ENCODE measurements at places on chromosomes 3 and 15. TPM values are rescaled to one million over a fixed set of nuclear protein-coding genes. Genes with fewer than 3 reads are reported as not detected.

Gene TERC
- total RNA-seq = 4.6 TPM

Gene CISH
- total RNA-seq = 308 TPM

Gene SNAPC5
- 24.5 TPM for total RNA-seq

Gene ITIH3
- not detected for total RNA-seq

Gene ANKDD1A
- 1.1 TPM for total RNA-seq

Gene DNAH12
- total RNA-seq = 0.06 TPM

Gene GOLGA8S
- 0.31 TPM for total RNA-seq

Gene BCHE
- not detected for total RNA-seq

Gene SYNPR
- not detected for total RNA-seq

Gene LRRC49
- total RNA-seq = not detected

GRCh38 chr3:66401157-66401550, 99.7 kb downstream of the LRIG1 start:
- no peak overlapping the region for H3K27ac ChIP-seq
- no peaks in the 10 kb centered on the region for H3K27me3 ChIP-seq

DNA sequence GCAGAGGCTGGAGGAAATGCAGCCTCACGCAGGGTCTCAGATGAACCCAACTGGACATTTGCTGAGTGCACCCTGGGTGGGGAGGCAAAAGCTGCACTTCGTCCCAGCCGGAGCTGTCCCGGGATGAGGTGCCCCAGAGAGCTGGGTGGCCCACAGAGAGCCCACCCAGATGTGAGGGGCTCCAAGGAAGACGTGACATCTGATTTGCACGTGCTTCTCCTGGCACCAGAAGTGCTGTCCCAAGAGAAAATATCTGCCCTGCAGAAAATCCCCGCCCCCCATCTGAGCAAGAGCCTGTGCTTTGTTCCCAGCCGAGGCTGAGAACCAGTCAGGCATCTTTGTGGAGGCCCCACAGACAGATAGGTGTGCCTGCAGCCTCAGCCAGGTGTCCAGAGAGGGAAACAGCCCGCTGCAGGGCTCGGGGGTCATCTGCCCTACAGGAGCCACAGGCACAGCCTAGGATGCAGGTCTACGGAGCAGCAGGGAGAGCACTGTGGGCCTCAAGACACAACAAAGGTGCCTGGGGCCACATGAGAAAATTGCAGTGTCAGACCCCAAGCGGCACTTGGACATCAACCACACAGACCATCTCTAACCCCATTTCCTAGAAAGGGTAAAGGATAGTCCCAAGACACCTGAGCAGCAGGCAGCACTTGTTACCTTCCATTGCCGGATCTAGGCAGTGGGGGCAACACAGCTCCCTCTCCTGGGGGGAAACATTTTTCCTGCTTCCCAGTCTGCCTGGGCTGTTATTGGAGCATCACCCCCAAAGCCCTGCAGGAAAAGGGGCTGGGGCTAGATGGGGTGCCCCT, 5.8 kb downstream of the TMIE start:
- H3K4me3 ChIP-seq = no peak overlapping the region
- H3K4me1 ChIP-seq = peaks cover 2% of the 10 kb centered on the region
- no peaks in the 10 kb centered on the region for H3K36me3 ChIP-seq
- no peak for DNase-seq

GRCh38 chr3:50418850-50419249, 59.5 kb upstream of the TMEM115 start:
- H3K4me1 ChIP-seq = no peaks in the 10 kb centered on the region
- no peaks in the 10 kb centered on the region for H3K27me3 ChIP-seq

DNA sequence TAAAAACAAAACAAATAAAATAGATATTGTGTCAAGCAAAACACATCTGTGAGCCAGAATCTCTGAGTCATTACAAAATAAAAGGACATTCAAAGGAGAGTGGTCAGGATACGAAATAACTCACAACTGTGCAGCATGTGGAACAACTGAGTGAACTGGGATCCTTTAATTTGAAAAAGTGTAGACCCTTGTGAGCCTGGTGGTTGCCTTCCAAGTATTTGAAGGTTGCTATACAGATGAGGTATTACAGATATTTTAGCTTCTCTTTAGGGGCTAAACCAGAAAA, 26.7 kb downstream of the KCNMB2 start:
- no peak overlapping the region for H3K27ac ChIP-seq
- no peak for DNase-seq
- no peaks in the 10 kb centered on the region for H3K36me3 ChIP-seq
- H3K4me3 ChIP-seq = no peak overlapping the region

DNA sequence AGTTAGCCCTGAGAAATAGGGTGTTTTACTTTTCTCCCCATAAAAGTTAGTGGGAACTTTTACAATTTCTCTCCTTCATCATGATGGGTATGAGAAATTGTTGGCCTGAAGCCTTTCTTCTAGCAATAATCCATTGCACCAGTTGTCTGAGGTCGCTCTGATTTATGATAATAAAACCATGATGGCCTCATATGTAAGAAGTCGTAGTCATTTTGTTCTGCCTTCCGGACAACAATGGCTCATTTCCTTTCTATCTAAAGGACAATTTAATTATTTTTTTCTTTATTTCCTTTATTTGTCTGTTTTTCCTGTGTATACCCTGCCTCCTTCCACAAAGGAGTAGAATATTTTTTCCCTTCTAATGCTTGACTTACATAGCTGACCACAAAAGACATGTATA, 31.6 kb upstream of the GNB4 start:
- no peaks in the 10 kb centered on the region for H3K4me1 ChIP-seq
- no peaks in the 10 kb centered on the region for H3K36me3 ChIP-seq
- H3K27ac ChIP-seq = no peak overlapping the region
- no peaks in the 10 kb centered on the region for H3K27me3 ChIP-seq

DNA sequence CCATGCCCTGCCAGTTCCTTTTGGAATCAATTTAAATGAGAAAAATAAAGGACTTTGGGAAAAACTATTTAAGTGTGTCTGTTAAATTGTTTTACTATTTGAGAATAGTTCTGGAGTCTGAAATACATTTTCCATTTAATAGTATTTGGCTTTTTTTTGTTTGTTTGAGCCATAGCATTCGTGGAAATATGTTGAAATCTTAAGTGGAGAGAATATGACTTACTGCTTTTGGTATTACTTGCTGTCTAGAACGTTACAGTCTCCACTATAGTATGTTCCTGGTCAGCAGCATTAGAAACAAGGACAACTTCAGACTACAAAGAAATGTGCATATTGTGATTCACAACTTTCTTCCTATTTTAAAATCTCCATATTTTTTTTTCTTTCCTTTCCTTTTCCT, 179.4 kb downstream of the GHSR start:
- no peak overlapping the region for H3K27ac ChIP-seq
- H3K27me3 ChIP-seq = no peaks in the 10 kb centered on the region
- peaks cover 4% of the 10 kb centered on the region for H3K36me3 ChIP-seq
- no peak for DNase-seq
- no peaks in the 10 kb centered on the region for H3K4me1 ChIP-seq

DNA sequence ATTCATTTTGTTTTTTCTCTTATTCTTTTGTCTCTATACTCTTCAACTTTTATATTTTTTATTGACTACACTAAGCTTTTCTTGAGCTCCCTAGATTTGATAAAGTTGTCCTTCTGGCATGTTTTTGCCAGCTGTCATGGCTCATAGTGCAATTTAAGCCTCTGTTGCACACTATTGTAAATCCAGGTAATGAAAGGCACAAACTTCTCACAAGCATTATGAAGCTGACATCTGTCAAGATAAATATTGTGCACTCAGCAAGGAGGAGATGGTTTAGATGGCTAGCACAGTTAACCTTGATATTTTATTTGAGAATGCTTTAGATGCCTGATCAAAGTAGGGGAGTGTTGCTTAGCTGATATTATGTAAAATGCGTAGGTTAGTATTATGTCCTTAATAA, 1280.9 kb downstream of the NSUN3 start:
- no peaks in the 10 kb centered on the region for H3K36me3 ChIP-seq
- H3K27ac ChIP-seq = no peak overlapping the region
- no peaks in the 10 kb centered on the region for H3K27me3 ChIP-seq
- no peaks in the 10 kb centered on the region for H3K4me1 ChIP-seq
- no peak for DNase-seq

GRCh38 chr15:47607695-47608094, 109.6 kb upstream of the SEMA6D start:
- no peaks in the 10 kb centered on the region for H3K36me3 ChIP-seq
- no peak overlapping the region for H3K27ac ChIP-seq

GRCh38 chr3:169746924-169747323, 17.9 kb downstream of the TERC start:
- peaks cover 7% of the 10 kb centered on the region for H3K4me1 ChIP-seq
- H3K27me3 ChIP-seq = peaks cover 29% of the 10 kb centered on the region
- no peak overlapping the region for H3K27ac ChIP-seq
- DNase-seq = no peak

DNA sequence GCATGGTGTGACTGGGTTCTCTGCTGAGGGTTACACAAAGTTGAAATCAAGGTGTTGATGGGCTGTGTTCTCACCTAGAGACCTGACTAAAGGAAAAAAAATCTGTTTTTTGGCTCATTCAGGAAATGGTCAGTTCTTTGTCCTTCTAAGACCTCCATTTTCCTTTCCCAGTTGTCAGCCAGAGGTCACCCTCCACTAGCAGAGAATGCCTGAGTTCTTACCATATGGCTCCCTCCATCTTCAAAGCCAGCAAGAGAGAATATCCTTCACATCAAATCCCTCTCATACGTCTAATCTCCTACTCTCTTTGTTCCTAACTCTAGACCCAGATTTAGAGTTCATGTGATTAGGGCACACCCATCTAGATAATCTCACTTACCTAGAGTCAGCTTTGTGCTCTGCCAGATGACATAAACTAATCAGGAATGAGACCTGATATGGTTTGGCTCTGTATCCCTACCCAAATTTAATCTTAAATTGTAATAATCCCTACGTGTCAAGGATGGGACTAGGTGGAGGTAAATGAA, 19.4 kb downstream of the ANKRD28 start:
- no peak for DNase-seq
- no peak overlapping the region for H3K27ac ChIP-seq
- peaks cover 4% of the 10 kb centered on the region for H3K4me1 ChIP-seq
- H3K4me3 ChIP-seq = no peak overlapping the region
- peaks cover 18% of the 10 kb centered on the region for H3K36me3 ChIP-seq

DNA sequence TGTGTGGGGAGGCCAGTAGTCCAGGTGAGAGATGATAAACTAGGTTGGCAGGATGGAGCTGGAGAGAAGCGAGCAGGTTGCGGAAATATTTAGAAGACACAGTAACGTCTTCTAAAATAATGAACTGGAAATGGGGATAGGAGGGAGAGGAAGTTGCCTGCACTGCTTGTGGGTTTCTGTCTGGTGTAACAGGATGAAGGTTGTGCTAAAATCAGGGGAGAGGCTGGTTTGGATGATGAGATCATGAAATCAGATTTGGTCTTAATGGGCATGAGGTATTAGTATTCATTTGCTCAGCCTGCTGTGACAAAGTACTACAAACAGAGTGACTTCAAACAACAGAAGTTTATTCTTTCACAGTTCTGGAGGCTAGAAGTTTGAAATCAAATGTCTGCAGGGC, 32.1 kb upstream of the TNFAIP8L3 start:
- H3K36me3 ChIP-seq = no peaks in the 10 kb centered on the region
- H3K27me3 ChIP-seq = peaks cover 26% of the 10 kb centered on the region
- H3K4me3 ChIP-seq = no peak overlapping the region

GRCh38 chr3:179418610-179419009, 32.7 kb downstream of the GNB4 start:
- DNase-seq = no peak
- no peak overlapping the region for H3K4me3 ChIP-seq
- no peak overlapping the region for H3K27ac ChIP-seq
- no peaks in the 10 kb centered on the region for H3K27me3 ChIP-seq

DNA sequence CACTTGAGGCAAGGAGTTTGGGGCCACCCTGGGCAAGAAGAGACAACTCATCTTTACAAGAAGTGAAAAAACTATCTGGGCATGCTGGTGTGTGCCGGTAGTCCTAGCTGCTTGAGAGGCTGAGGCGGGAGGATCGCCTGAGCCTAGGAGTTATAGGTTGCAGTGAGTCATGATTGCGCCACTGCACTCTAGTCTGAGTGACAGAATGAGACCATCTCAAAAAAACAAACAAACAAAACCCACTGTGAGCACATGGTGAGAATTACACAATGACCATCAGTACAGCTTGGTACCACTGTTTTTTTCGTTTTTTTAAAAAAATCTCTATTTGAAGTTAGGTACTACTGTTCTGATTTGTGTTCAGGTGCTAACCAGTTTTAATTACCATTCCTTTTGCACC, 13.6 kb downstream of the VPS39 start:
- H3K4me3 ChIP-seq = no peak overlapping the region
- no peak overlapping the region for H3K27ac ChIP-seq
- DNase-seq = no peak
- H3K27me3 ChIP-seq = no peaks in the 10 kb centered on the region

DNA sequence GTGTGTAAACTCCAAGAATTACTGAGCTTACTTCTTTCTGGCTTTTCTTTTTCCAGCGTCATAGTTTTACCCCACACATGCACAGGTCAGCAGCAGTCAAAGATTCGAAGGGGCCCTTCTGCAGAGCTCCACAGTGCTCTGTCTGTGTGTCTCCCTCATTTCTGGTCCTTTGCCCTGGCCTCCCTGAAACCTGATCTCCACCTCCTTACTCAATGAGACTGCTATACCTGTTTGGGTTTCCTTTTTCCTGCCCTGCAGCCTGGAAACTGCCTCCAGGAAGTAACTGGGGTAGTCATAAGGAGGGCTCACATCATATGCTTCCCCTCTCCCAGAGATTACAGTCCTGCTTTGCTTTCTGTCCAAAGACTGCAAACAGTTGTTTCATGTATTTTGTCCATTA, 82.8 kb upstream of the TNIK start:
- no peaks in the 10 kb centered on the region for H3K36me3 ChIP-seq
- H3K4me1 ChIP-seq = peaks cover 7% of the 10 kb centered on the region
- no peak overlapping the region for H3K27ac ChIP-seq
- no peak for DNase-seq
- no peaks in the 10 kb centered on the region for H3K27me3 ChIP-seq

GRCh38 chr3:5126586-5126985, 4.5 kb downstream of the ARL8B start:
- H3K27ac ChIP-seq = no peak overlapping the region
- no peak for DNase-seq
- peaks cover 13% of the 10 kb centered on the region for H3K36me3 ChIP-seq
- no peak overlapping the region for H3K4me3 ChIP-seq
- H3K27me3 ChIP-seq = no peaks in the 10 kb centered on the region

- peak; percentile 59 for DNase-seq
- no peak within 1 kb of the TSS for H3K27ac ChIP-seq
- peaks cover 31% of the 10 kb centered on the region for H3K4me1 ChIP-seq
- no peaks in the 10 kb centered on the region for H3K36me3 ChIP-seq
- H3K4me3 ChIP-seq = peak within 1 kb of the TSS; percentile 63
These were observed at the start of gene ANKDD1A for GRCh38 chr15:64911311-64912186. Gene ANKDD1A, plus strand, starts transcription at chr15:64911902. Its CDS starts 29 bp downstream, at chr15:64911931.

GRCh38 chr15:98035577-98036010, 75.1 kb downstream of the ARRDC4 start:
- no peaks in the 10 kb centered on the region for H3K27me3 ChIP-seq
- no peaks in the 10 kb centered on the region for H3K36me3 ChIP-seq
- no peak overlapping the region for H3K4me3 ChIP-seq
- no peak overlapping the region for H3K27ac ChIP-seq

GRCh38 chr15:27092390-27092789, 121.4 kb downstream of the GABRG3 start:
- H3K4me3 ChIP-seq = no peak overlapping the region
- no peaks in the 10 kb centered on the region for H3K4me1 ChIP-seq
- no peak overlapping the region for H3K27ac ChIP-seq
- H3K27me3 ChIP-seq = no peaks in the 10 kb centered on the region
- H3K36me3 ChIP-seq = no peaks in the 10 kb centered on the region
- DNase-seq = no peak

- no peak for DNase-seq
- H3K36me3 ChIP-seq = no peaks in the 10 kb centered on the region
- peaks cover 2% of the 10 kb centered on the region for H3K27me3 ChIP-seq
- H3K4me1 ChIP-seq = no peaks in the 10 kb centered on the region
- H3K4me3 ChIP-seq = no peak overlapping the region
- no peak overlapping the region for H3K27ac ChIP-seq
These were observed 81.5 kb upstream of the NTRK3 start for GRCh38 chr15:88337993-88338392.

All from activated CD4-positive, alpha-beta T cell treated with anti-CD3 and anti-CD28 coated beads, Interleukin-2, amount 10 ng/mL, durations not matched to agents 7 days and 5 days (primary cell).